ENCODE measurements at places on chromosomes 7 and 10.

DNA sequence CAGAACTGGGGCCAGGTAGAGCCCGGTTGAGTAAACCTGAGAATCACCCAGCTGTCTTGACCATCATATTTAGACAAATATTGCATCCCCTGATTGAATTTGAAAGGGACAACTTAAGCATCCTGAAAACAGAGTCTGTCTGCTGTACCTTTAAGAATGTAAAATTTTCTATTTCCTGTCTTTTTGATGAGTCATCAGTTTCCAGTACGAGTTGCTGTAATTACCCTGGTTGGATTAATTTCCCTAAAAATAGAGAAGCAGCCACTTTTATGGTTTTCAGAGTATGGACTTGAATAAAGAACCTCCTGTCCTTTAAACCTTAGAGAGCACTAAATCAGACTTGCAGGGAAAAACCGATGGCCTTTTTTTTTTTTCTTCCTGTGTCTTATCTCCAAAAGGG lies 164.6 kb upstream of the SH2B2 start:
- DNase-seq, result no peak

- no peak for DNase-seq
These were observed 30.0 kb downstream of the CLDN12 start for GRCh38 chr7:90433221-90433620.

- DNase-seq, result no peak
These were observed 145.1 kb downstream of the KCNMA1 start for GRCh38 chr10:77492368-77492994.

DNA sequence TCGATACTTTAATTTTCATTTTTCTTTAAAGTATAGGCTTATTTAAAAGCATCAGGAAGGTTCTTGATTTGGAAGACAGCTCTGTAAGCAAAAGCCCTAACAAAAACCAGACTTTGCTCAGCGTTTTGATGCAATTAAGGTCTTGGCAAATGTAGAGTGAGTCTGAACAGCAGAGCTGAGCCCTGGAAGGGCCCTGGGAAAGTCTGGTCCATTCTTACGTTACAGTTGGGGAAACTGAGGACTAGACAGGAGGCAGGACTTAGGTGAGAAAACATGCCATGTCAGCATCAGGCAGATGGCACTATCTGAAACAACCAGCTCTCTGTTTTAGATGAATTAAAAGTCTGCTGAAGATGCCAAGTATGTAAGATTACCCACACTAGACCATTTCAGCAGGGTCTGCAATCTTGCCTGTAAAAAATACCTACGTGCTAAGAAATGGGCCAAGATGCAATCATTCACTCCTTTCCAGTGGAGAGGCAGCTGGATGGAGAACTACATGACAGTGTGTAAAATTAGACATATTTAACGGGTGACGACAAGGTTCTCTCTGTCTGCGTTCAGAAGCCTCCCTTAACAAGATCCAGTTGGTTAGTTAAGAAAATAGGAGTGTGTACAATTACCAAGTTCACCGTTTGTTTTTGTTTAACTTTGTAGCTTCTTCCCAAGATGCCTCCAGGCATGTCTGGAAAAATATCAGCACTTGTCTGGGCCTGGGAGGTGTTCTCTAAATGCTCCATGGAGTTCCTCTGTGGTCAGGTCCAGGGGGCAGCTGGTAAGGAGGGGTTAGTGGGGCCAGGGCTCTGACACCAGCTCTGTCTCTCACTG lies 502.3 kb upstream of the ZMIZ1 start:
- no peak for DNase-seq

DNA sequence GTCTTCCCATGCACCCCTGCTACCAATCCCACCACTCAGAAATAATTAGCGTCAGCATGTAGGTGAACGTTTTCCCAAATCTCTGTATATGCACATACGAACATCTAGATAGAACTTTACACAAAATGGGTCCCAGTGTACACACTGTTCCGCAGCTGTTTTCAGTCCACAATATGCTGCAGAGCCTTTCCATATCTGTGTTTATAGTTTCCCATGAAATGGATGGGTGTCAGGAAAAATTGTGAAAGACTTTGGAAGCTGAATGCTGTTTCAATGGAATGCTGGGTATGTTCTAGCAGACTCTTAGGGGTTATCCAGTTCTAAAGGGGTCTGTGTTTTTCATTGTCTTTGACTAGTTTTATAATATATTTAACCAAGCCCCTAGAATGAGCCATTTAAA lies 13.8 kb downstream of the GRK5 start:
- DNase-seq, result no peak

DNA sequence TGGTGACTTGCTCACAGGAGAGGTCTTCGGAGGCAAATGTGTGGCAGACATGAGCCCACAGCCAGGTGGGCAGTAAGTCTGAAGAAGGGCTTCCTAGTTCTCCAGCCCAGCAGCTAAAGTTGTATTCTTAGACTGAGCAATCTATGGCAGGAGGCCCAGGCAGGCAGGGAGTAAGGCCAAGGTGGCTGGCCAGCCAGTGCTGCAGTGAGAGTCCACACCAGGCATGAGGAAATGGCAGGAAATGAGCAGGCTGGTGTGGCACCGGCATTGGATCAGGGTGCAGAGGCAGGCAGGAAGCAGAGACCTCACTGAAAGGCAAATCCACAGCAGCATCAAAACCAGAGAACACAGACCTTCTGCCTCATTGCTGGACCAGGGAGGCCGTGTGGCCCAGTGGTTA lies 84.6 kb upstream of the PDE1C start:
- no peak for DNase-seq

- DNase-seq, result no peak
These were observed 41.3 kb downstream of the TBXAS1 start for GRCh38 chr7:139870380-139870779.

GRCh38 chr10:83753490-83753889 lies 385.8 kb upstream of the GHITM start:
- DNase-seq, result no peak

- no peak for DNase-seq
These were observed 16.5 kb downstream of the TMEM236 start for GRCh38 chr10:17768496-17768895.

DNA sequence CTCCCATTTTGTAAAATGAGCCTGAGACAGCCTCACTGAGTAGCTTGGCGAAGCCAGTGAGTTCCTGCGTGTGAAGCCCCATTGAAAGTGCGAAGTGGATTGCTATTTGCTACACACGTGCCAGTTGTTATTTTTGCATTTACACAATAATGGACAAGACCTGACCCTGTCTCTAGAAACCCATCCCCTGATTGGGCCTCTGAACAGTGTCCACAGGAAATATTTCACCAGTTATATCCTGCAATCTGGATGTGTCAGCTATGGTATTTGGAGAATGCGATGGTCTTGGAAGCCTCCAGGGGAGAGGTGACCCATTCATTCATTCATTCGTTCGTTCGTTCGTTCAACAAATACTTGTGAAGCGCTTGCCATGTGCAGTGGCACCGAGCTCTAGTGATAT lies 37.1 kb downstream of the COL13A1 start:
- DNase-seq, result no peak

- DNase-seq, result no peak
These were observed 142.6 kb upstream of the TMEM196 start for GRCh38 chr7:19916046-19916445.

- DNase-seq, result no peak
These were observed 27.1 kb downstream of the OGDH start for GRCh38 chr7:44633254-44634186.

- DNase-seq, result no peak
These were observed 41.6 kb downstream of the RBM28 start for GRCh38 chr7:128302139-128302538.

GRCh38 chr7:121831351-121831750 lies 41.6 kb upstream of the PTPRZ1 start:
- DNase-seq, result no peak

DNA sequence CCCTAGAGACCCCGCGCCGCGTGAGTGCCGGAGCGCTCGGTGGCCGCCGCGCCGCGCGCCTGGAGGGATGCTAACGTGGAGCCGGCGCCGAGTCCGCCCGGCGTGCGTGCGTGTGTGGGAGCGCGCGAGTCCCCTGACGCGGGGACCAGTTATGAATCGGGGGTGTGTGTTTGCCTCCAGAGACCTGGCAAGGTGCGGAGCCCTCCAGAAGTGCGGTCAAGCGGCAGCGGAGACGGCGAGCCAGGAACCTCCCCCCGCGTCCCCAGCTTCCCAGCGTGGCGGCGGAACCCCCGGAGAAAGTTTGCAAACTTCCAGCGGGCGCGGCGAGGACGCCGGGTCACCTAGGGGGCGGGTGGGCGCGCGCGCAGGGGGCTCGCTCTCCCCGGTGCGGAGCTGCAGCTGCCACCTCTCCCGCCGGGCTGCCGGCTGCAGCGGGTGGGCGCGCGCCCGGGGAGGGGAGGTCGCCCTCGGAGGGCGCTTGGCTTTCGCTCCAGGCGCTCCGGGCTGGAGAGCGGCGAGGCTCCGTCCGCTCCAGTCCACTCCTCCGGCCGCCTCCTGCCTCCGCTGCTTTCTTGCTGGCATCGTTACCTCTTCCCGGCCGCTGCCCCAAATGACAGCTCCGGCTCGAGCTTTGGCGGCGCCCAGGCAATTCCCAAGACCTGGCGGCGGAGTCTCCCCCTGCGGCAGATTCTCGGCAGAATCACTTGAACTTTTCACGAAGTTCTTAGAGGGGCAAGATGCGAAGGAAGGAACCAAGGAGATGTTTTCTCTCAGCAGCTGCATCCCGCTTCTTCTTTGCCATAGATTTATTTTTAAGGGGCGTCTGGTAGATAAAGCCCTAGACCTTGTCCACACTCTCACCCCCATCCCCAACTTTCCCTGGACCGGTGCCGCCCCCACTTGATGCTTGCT lies 2.3 kb upstream of the CREB5 start:
- DNase-seq, result no peak

- DNase-seq, result peak; percentile 97
These were observed 37.2 kb downstream of the DLG5 start for GRCh38 chr10:77889277-77889903.

GRCh38 chr7:156152390-156152789 lies 340.1 kb upstream of the SHH start:
- DNase-seq, result no peak

GRCh38 chr7:157389951-157390730 lies 53.3 kb downstream of the DNAJB6 start:
- DNase-seq, result no peak

GRCh38 chr10:97020452-97021400 lies 165.0 kb downstream of the SLIT1 start:
- peak; percentile 84 for DNase-seq

GRCh38 chr7:86815556-86815955 lies 171.8 kb downstream of the GRM3 start:
- DNase-seq, result no peak

DNA sequence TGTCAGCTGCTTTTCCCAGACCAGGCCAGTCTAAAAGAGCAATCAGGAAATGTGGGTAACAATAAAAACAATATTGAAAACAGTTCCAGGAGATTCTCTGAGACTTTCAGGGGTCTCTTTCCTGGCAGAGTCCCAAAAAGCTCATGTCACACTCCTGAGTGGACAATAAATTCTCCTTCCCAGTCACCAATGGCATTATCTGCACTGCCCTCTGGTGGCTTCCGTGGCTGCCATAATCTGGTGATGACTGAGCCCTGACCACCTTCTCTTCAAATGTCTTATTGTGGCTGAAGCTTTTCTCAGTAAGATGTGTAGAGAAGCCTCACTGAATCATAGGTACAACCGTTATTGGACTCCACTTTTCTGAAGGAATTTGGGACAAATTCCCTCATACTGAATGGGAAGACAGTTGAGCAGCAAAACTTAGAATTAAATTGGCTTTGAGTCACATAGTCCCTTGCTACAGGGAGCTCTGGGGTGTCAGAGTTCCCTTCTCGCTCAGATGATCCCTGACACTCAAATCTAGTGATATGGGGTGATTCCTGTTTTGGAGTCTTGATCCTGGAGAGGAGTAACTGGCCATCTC lies 24.4 kb upstream of the ASAH2 start:
- no peak for DNase-seq

GRCh38 chr7:2276107-2276506 lies 34.1 kb downstream of the NUDT1 start:
- DNase-seq, result no peak

DNA sequence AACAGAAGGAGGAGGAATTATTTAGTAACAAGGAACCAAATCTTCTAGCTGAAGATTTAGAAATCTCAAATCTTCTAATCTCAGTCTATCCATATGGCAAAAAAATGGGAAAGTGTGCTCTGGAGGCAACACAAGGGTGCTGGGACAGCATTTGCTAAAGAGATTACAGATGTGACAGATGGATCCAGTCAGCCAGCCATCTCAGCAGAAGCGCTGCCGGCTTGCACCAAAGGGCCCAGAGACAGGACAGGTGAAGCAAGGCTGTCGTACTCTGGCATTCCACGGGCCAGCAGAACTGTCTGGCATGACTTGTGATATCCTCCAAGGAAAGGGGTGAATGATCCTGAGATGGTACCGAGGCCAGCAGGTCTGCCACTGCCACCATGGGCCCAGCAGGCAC lies 45.7 kb upstream of the GJD4 start:
- DNase-seq, result no peak

- no peak for DNase-seq
These were observed 271.1 kb upstream of the SEMA3D start for GRCh38 chr7:85457911-85458310.

GRCh38 chr7:141573511-141573910 lies 22.3 kb downstream of the AGK start:
- DNase-seq, result no peak

- DNase-seq, result no peak
These were observed 121.8 kb downstream of the UBE2H start for GRCh38 chr7:129830949-129831348.

- no peak for DNase-seq
These were observed 32.6 kb downstream of the VSTM4 start for GRCh38 chr10:49082766-49083165.

GRCh38 chr10:63553031-63553430 lies 31.8 kb downstream of the REEP3 start:
- DNase-seq, result no peak

DNA sequence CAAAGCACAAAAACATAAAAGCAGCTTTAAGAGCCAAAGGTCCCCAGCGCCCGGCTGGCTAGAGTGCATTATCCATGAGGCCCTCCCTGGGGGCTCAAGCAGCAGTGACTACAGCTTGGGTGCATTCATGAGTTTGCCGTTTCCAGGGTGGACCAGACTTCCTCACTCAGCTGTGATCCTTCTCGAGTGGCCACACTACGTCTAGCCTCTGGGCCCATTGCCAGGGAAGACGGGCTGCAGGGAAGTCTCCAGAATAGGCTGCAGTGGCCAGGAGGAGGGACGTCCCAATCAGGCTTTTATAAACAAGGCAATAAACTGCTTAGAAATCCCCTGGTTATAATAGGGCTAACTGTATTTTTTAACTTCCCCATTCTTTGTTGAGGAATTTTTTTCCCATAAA lies 89.4 kb upstream of the C1QL3 start:
- DNase-seq, result no peak

DNA sequence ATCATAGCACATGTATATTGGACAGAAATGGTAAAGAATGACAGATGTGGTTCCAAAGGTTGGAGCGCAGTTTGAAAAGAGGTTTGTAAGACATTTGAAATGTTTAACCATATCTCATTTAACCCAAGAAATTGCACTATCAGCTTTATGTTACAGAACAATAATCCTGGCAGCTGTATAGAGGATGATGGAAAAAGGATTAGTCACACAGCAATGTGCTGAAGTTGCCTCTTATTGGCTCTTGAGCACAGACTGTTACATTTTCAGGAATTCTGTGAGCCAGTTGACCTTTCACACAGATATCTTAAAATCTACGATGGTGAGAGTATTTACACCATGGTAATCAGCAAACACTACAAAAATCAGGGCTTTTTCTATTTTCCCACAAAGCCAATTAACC lies 3.9 kb downstream of the COG5 start:
- no peak for DNase-seq
